Chondrocyte (in vitro differentiated cells): ENCODE measurements at places on chromosomes 16 and 17. TPM values are rescaled to one million over a fixed set of nuclear protein-coding genes. Genes with fewer than 3 reads are reported as not detected.

- H3K27me3 ChIP-seq, result no peaks in the 10 kb centered on the region
- no peak for DNase-seq
- H3K27ac ChIP-seq, result no peak overlapping the region
- H3K4me3 ChIP-seq, result no peak overlapping the region
Measured at GRCh38 chr17:36977066-36977465, 28.3 kb downstream of the AATF start.

DNA sequence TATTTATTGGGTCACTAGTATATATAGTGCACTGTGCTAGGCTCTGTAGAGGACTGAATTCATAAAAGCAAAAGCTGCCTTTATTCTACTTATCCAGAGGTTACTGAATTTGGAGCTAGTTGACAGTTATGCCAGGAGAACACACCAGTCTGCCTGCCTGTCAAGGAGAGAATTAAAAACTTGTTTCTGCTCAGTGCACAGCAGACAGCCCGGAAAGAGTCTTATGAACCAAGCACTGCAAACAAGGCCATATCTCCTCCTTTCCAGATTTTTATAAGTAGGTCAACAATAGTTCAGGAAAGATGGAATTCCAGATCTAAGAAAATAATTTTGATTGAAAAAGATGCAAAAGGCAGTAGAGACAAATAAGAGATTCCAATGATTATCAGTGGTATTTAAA is 267.8 kb downstream of the CA10 start:
- H3K4me1 ChIP-seq, result no peaks in the 10 kb centered on the region
- no peak overlapping the region for H3K27ac ChIP-seq
- peaks cover 3% of the 10 kb centered on the region for H3K27me3 ChIP-seq
- H3K4me3 ChIP-seq, result no peak overlapping the region

MPO gene
- not detected in 3 replicates for total RNA-seq

DNA sequence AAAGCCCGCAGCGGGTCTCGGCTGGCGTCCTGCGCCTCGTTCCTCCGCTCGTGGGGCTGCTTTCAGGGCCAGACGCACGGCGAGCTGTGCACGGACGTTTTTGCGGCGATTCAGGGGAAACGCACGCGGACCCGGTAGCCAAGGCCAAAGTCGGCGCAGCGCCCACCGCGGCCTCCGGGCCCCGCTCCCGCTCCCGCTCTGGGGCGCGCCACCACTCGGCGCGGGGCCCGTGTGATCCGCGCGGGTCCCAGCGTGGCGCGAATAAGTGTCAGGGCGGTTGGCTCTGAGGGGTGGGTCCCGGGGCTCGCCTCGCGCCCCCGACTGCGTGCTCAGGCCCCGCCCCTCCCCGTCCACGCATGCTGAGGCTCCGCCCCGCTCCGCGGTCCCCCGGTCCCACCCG is 694 bp upstream of the TBCD start:
- DNase-seq, result peak; percentile 68
- peak overlapping the region; percentile 40 for H3K4me3 ChIP-seq
- peaks cover 5% of the 10 kb centered on the region for H3K36me3 ChIP-seq

DNA sequence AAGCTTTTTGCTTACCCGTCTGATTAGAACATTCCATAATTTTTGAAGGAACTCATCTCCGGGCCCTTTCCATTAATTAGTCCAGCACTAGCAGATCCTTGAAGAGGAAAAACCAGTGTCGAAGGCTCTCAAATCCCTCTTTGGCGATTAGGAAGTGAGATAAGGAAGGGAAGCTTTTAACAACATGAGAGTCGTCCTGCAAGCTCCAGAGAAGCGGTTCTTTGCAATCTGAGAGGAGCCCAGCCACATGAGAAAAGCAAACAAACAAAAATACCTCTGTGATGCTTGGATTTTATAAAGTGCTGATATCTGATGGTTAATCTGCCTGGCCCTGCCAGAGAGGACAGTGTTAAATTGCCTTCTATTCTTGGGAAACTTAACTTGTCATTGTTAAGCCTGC is 339.8 kb upstream of the SALL1 start:
- no peak overlapping the region for H3K4me3 ChIP-seq
- no peak for DNase-seq
- no peaks in the 10 kb centered on the region for H3K4me1 ChIP-seq
- H3K27me3 ChIP-seq, result no peaks in the 10 kb centered on the region

- no peaks in the 10 kb centered on the region for H3K27me3 ChIP-seq
- H3K4me1 ChIP-seq, result peaks cover 10% of the 10 kb centered on the region
- H3K27ac ChIP-seq, result no peak overlapping the region
- H3K4me3 ChIP-seq, result no peak overlapping the region
Measured at GRCh38 chr17:20315821-20316220, 151.5 kb downstream of the LGALS9B start.
